ENCODE measurements at places on chromosomes 1 and 21. TPM values are rescaled to one million over a fixed set of nuclear protein-coding genes. Genes with fewer than 3 reads are reported as not detected.
A peak's percentile ranks its signal among the peaks of the same experiment; 100 is the strongest.

PAQR6 gene
- total RNA-seq: 43.1 TPM

AADACL3 gene
- not detected for total RNA-seq

GNG4 gene
- 16.2 TPM for total RNA-seq

DNA sequence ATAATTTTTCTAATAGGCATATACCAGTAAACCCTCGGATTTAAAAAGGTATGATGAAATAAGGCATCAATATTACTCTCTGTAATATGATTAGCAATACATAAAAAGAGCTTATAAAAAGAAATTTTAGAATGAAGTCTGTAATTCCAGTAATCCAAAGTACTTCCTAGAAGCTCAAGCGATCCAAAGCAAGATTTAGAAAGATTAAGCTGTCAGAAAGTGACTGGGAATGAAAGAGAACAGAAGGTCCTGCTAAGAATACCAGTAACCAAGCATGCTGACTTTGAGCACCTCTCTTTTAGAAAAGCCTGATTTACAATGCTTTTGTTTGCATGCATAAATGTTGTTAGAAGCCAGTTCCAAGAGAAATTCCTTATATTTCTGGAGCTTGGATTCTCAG is 125.1 kb downstream of the GIPC2 start:
- H3K4me1 ChIP-seq: no peaks in the 10 kb centered on the region
- H3K4me3 ChIP-seq: no peak overlapping the region
- peak; percentile 2 for DNase-seq
- no peak overlapping the region for H3K27ac ChIP-seq

DNA sequence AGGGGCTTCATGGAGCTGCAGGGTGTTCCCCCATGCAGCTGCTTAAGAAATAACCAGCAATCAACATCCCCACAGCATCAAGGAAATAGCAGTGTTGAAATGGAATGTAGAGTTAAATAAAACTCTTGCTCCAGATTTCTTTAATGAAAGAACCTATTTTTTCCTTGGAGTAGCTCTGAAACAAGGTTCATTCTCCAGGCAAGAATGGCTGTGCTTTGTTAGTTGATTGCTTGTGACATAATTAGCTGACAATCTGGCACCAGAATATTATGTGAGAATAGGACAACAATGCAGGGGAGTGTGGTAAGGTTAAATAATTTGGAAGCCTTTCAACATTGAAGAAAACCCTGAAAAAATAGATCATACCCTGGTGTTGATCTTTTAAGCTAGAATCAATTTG is 254.2 kb upstream of the RRP15 start:
- H3K4me1 ChIP-seq: peaks cover 3% of the 10 kb centered on the region
- no peaks in the 10 kb centered on the region for H3K36me3 ChIP-seq
- H3K27ac ChIP-seq: no peak overlapping the region
- peaks cover 6% of the 10 kb centered on the region for H3K27me3 ChIP-seq

- no peak overlapping the region for H3K27ac ChIP-seq
- no peak for DNase-seq
- no peak overlapping the region for H3K4me3 ChIP-seq
- no peaks in the 10 kb centered on the region for H3K27me3 ChIP-seq
These were observed 16.4 kb upstream of the VASH2 start for GRCh38 chr1:212933815-212934471.

- no peaks in the 10 kb centered on the region for H3K36me3 ChIP-seq
- no peak for DNase-seq
- no peak overlapping the region for H3K4me3 ChIP-seq
- no peaks in the 10 kb centered on the region for H3K4me1 ChIP-seq
These were observed 19.8 kb downstream of the TINAGL1 start for GRCh38 chr1:31595836-31596736.

GRCh38 chr1:81477710-81478109 is 323.0 kb upstream of the ADGRL2 start:
- H3K36me3 ChIP-seq: no peaks in the 10 kb centered on the region
- peak; percentile 35 for DNase-seq
- H3K4me1 ChIP-seq: peaks cover 3% of the 10 kb centered on the region
- no peaks in the 10 kb centered on the region for H3K27me3 ChIP-seq
- H3K4me3 ChIP-seq: no peak overlapping the region
- no peak overlapping the region for H3K27ac ChIP-seq

DNA sequence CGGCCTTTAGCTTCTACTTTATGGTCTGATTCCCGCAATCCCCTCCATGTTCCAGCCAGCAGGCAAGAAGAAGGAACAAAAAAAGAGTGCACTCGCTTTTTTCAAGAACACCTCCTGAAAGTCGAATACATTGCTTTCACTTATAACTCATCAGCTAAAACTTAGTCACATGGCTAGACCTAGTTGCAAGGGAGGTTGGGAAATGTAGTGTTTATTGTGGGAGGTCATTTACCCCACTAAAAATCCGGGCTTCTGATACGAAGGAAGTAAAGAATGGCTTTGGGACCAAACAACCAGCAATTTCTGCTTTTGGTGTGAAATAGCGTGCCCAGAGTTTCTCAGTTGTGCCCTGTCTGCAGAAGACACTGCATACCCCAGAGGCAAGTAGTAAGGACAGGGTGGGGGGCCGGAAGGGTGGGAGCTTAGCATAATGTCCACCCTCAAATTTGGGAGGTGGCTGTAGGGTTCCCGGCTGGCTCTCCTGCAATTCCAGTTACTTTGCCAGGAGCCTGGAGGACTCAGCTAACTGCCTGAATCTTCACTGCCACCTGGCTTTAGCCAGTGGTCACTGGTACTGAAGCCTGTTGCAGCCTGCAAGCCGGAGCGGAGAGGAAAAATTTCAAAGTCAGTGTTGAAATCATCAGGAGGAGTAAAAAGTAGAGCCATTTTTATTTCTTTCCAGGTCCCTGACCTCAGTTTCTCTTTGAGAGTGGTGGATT is 57.7 kb upstream of the F3 start:
- peaks cover 27% of the 10 kb centered on the region for H3K4me1 ChIP-seq
- no peaks in the 10 kb centered on the region for H3K36me3 ChIP-seq
- H3K27me3 ChIP-seq: no peaks in the 10 kb centered on the region
- H3K4me3 ChIP-seq: no peak overlapping the region

DNA sequence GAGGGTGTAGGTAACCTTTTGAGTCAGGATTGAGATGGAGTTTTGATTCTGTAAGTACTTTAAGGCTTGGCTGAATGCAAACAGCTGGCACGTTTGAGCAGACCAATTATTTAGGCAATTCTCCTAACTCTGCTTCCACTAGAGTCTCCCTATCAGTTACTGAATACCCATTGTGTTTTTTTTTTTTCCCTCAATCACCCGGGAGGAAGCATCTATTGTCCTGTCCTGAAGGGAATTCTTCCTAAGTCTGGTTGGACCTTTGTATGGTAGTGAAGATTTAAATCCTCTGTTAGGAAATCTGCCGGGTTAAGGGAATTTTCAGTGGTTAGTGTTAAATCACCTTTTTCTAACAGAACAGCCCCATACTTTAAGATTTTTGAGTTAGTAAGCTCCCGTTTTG is 571.2 kb upstream of the USP24 start:
- H3K36me3 ChIP-seq: no peaks in the 10 kb centered on the region
- H3K27me3 ChIP-seq: no peaks in the 10 kb centered on the region
- H3K27ac ChIP-seq: no peak overlapping the region
- H3K4me3 ChIP-seq: no peak overlapping the region
- DNase-seq: no peak

DNA sequence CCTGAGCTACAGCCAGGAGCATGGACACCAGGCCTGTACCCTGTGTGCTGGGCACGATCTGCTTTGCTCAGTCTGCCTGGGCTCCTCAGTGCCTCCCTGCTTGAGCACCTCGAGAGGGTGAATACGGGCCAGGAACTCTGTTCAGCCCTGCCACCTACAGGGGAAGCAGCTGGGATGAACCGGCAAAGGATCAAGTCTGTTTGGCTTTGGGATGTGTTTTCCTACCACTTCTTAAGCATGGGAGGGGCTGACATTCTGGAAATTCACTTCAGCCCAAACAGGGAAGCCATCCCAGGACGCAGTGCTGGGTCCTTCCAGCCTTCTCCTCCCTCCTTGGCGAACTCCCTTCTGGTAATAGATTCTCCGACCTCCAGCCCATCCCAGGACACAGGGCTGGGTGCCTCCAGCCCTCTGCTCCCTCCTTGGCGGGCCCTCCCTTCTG is 55.8 kb upstream of the SELENON start:
- H3K4me3 ChIP-seq: no peak overlapping the region
- H3K36me3 ChIP-seq: peaks cover 6% of the 10 kb centered on the region
- no peaks in the 10 kb centered on the region for H3K27me3 ChIP-seq
- peak overlapping the region; percentile 81 for H3K27ac ChIP-seq
- DNase-seq: no peak
